Psoas muscle (tissue), 8 donors: ENCODE measurements at places on chromosomes 11 and 22. TPM values are rescaled to one million over a fixed set of nuclear protein-coding genes. Genes with fewer than 3 reads are reported as not detected.

CYP2R1 gene
- 7.9 TPM for total RNA-seq

TMEM191B gene
- total RNA-seq = not detected

MAFF gene
- 51.0 TPM for total RNA-seq

BIRC3 gene
- total RNA-seq = 2.3 TPM

PVALB gene
- not detected for total RNA-seq

H19 gene
- total RNA-seq = 4,259 TPM

DNAL4 gene
- 6.4 TPM for total RNA-seq

CEND1 gene
- not detected for total RNA-seq

GAS2 gene
- total RNA-seq = 2.9 TPM

DDI1 gene
- not detected for total RNA-seq
